ENCODE measurements at places on chromosomes 3 and 15. TPM values are rescaled to one million over a fixed set of nuclear protein-coding genes. Genes with fewer than 3 reads are reported as not detected.

The ACTRT3 gene
- 9.2 TPM for total RNA-seq

The ARHGEF26 gene
- total RNA-seq, result 1.3 TPM

The PLIN1 gene
- total RNA-seq, result 0.16 TPM

The SYNPR gene
- not detected for total RNA-seq

The CHRNA3 gene
- total RNA-seq, result not detected

The GJD2 gene
- 0.12 TPM for total RNA-seq

The CHRNB4 gene
- total RNA-seq, result not detected

The SUSD5 gene
- total RNA-seq, result 16.1 TPM

The CACNA2D3 gene
- 2.4 TPM for total RNA-seq

The PARP15 gene
- total RNA-seq, result 1.1 TPM

The AQP9 gene
- 2.8 TPM for total RNA-seq

The SLCO3A1 gene
- 7.3 TPM for total RNA-seq

The THBS1 gene
- total RNA-seq, result 20,362 TPM

The NDN gene
- total RNA-seq, result 68.5 TPM

The CERS3 gene
- 0.36 TPM for total RNA-seq

The SPATA12 gene
- total RNA-seq, result not detected

The WDR72 gene
- total RNA-seq, result not detected

The EFCAB12 gene
- total RNA-seq, result under 0.01 TPM

The CFAP20DC gene
- total RNA-seq, result 2.7 TPM

The TRIM71 gene
- not detected for total RNA-seq

The HDC gene
- not detected for total RNA-seq

The FBXL22 gene
- 1.1 TPM for total RNA-seq

The C3orf52 gene
- 2.7 TPM for total RNA-seq

The ROBO1 gene
- total RNA-seq, result 99.3 TPM

The SCAMP2 gene
- total RNA-seq, result 29.9 TPM

The EPHA3 gene
- 0.65 TPM for total RNA-seq

The ZNF148 gene
- total RNA-seq, result 44.6 TPM
